ENCODE measurements at places on chromosomes 7 and 10.

DNA sequence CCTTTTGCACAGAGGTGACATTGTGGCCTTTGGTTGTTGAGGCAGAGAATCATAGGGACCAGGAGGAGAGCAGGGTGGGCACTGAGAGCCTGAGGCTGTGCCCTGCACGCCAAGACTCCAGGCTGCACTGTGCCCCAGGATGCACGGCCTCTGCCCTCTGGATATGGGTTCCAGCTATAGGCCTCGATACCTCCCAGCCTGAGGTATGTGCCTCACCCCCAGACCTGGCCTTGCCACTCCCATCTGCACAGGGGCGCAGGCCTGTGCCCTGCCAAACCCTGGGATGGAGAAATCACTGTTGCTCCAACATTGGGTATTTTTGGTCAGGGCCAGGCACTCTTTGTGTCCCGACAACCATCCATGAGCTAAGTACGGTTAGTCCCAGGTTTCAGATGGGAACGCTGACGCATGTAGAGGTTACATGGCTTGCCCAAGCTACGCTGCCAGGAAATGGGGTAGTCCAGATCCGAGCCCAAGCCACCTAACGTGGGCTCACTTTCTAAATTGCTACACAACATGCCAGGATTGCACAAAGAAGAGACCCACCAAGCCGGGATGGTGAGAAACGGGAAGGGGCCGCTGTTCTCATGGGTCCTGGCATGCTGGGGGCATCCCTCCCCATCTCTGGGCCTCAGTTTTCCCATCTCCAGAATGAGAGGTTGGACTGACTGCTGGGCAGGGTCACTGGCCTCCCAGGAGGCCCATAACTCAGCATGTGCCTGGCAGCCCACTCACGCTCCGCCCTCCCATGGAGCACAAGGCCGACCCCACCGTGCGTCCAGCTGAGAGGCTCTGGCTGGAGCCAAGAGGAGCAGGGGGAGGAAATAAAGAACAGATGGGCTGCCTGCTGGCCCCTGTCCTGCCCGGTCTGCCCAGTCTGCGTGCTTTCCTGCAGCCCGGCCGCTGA, 44.2 kb downstream of the ZCCHC24 start:
- no peak for DNase-seq

DNA sequence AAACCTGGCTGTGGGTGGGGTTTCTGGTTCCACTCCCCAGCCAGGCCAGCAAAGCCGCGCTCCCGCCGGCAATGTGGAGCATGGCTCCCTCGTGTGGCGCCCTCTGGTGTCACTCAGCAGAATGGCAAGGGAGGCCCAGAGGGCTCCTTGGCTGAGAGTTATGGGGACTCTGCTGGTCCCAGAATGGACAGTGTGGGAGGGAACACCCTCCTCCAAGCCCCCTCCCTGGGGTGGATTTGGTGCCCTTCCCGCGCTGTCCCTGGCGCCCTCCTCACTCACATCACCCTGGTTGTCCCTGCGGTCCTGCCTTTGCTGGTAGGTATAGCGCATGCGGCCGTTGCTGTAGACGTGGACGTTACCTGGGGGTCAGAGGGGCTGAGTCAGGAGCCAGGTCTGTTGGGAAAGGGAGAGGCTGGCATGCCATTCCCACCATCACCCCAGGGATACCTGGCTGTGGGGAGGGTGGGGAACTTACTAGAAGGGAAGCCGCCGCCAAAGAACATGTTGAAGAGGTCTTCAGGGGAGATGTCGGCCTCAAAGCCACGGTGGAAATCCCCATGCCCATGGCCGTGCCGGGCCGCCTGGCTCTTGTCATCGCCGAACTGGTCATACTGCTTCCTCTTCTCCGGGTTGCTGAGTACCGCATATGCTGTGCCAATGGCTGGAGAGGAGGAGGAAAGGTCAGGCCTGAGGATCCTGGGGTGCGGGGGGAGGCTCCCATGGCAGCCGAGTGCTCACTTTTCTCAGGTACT, 14.0 kb downstream of the DNAJB12 start:
- DNase-seq: peak; percentile 73

GRCh38 chr10:16519908-16520861, 1.5 kb downstream of the C1QL3 start:
- DNase-seq: no peak

- peak; percentile 93 for DNase-seq
Observed at GRCh38 chr7:95723583-95724180, 48.7 kb upstream of the DYNC1I1 start.

DNA sequence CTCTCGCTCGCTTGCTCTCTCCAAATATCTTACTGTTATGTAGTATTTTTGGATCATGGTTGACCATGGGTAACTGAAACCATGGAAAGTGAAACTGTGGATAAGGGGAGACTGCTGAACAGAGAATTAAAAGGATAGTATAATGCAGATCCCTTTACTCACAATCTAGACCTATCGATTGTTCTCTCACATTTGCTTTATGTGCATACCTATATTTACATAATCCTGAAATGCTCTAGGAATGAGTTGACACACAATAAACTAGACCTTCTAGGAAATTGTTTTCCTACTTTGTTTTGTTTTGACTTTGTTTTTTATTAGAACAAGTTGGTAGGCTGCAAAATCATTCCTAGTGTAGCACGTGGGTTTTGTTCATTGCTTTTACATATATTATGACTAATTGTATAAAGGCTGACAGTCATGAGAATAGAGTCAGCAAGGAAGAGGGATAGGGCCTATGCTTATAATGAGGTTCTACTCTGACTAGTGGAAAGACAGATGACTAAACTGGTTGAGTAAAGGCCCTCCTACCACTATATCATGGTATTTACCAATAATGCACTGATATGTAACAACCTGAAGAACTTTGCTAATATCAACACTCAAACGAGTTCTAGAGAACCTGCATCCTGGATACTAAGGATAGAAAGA, 175.3 kb upstream of the TARP start:
- no peak for DNase-seq

All from DMS53 (cell line).